H1 (cell line): ENCODE measurements at places on chromosomes 1 and 21. TPM values are rescaled to one million over a fixed set of nuclear protein-coding genes. Genes with fewer than 3 reads are reported as not detected.

The ADAMTS4 gene
- 4.6 and 6.4 TPM in 2 replicates for polyA plus RNA-seq

The SCNM1 gene
- polyA plus RNA-seq, result 13.6 and 17.3 TPM in 2 replicates

The NBPF6 gene
- polyA plus RNA-seq, result not detected in 2 replicates

The USP24 gene
- polyA plus RNA-seq, result 7.4 and 11.1 TPM in 2 replicates

The NUP210L gene
- polyA plus RNA-seq, result not detected in 2 replicates

The IL22RA1 gene
- 0.32 and 0.44 TPM in 2 replicates for polyA plus RNA-seq

The SELL gene
- not detected in 2 replicates for polyA plus RNA-seq

The OR2L3 gene
- not detected in 2 replicates for polyA plus RNA-seq

The SMYD3 gene
- polyA plus RNA-seq, result 16.3 and 17.3 TPM in 2 replicates

The SEMA4A gene
- 10.6 and 12.0 TPM in 2 replicates for polyA plus RNA-seq

The TFF2 gene
- not detected in 2 replicates for polyA plus RNA-seq

The IGSF9 gene
- 10.9 and 22.5 TPM in 2 replicates for polyA plus RNA-seq

The SLC22A15 gene
- polyA plus RNA-seq, result 2.1 and 3.2 TPM in 2 replicates

The CSDE1 gene
- 96.7 and 149 TPM in 2 replicates for polyA plus RNA-seq

The ECM1 gene
- polyA plus RNA-seq, result 0.98 and 1.1 TPM in 2 replicates

The FAM177B gene
- 0.06 and 0.11 TPM in 2 replicates for polyA plus RNA-seq

The CHIA gene
- polyA plus RNA-seq, result not detected in 2 replicates

The OR10J4 gene
- polyA plus RNA-seq, result not detected in 2 replicates

The ACTL8 gene
- 0.33 and 0.63 TPM in 2 replicates for polyA plus RNA-seq

The CR2 gene
- 1.6 and 1.7 TPM in 2 replicates for polyA plus RNA-seq

The RGS18 gene
- not detected in 2 replicates for polyA plus RNA-seq

The DNALI1 gene
- 8.9 and 10.9 TPM in 2 replicates for polyA plus RNA-seq

The TMEM54 gene
- 58.7 and 85.7 TPM in 2 replicates for polyA plus RNA-seq

The SAMSN1 gene
- 0.30 and 0.50 TPM in 2 replicates for polyA plus RNA-seq

The OR2T33 gene
- not detected in 2 replicates for polyA plus RNA-seq

The PLA2G2D gene
- not detected in 2 replicates for polyA plus RNA-seq

The S100A5 gene
- polyA plus RNA-seq, result not detected in 2 replicates

The LDLRAD1 gene
- polyA plus RNA-seq, result not detected in 2 replicates

The BRDT gene
- 0.08 TPM in 2 replicates for polyA plus RNA-seq

The KDM5B gene
- polyA plus RNA-seq, result 55.1 and 73.3 TPM in 2 replicates

The SMCP gene
- polyA plus RNA-seq, result not detected in 2 replicates
